Stimulated activated CD4-positive, alpha-beta T cell treated with anti-CD3 and anti-CD28 coated beads, Interleukin-1b, Interleukin-23, amount 100 ng/mL, for 1 hour (primary cell): ENCODE measurements at places on chromosomes 11 and 22.

DNA sequence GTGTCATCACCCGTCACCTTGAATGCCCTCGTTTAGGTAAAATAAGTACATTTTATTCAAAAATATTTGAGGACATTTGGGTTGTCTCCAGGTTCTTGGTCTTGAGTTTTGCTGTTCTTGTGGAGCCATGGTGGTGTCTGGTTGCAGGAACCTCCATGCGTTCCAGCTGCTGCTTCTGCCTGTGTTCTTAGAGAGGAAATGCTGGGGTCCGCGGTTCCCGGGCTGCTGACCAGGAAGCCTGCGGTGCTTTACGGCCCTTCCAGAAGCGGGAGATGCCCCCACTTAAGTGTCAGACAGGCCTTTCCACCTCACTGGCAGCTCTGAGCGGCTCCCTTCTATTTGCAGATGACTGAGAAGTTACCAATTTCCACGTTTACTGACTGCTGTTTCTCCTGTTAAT, 66.8 kb downstream of the LRP5 start:
- DNase-seq = no peak

DNA sequence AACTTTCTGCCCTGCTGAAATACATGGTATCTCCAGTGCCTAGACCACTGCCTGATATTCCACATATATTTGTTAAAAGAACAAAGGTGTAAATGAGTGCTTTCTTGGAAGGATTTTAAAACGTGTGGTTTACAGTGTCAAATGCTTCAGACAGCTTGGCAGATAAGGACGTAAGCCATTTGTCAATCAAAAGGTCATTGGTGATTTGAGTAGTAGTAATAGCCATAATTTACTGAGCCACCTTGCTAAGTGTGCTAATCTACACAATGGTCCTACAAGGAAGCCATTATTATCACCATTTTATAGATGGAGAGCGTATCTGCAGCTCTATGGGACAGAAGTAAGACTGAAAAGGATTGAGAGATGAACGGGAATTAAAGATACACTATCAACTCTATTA, 186.8 kb upstream of the MPPED2 start:
- no peak for DNase-seq

DNA sequence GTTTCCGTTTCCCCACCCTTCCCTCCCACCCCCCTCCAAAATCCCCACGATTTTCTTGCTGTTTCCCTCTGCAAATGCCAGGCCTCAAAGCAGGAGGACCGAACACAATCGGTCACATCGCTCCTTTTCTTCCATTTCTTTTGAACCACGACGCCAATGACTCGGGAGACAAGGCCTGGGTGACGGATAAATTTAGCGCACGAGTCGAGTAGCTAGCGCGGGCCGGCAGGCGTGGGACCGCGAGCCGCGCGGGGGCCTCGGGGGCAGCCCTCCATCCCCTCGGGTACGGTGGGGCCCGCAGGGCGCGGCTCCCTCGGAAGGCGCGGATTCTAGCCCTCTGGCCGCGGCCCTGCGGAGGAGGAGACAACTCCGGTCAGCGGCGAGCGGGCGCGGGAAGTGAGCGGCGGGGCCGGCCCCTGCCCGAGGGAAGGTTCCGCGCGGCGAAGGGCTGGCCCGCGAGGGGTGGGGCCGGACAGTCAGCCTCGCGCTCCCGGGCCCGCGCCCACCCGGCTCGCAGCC, 414 bp downstream of the JOSD1 start:
- no peak for DNase-seq

DNA sequence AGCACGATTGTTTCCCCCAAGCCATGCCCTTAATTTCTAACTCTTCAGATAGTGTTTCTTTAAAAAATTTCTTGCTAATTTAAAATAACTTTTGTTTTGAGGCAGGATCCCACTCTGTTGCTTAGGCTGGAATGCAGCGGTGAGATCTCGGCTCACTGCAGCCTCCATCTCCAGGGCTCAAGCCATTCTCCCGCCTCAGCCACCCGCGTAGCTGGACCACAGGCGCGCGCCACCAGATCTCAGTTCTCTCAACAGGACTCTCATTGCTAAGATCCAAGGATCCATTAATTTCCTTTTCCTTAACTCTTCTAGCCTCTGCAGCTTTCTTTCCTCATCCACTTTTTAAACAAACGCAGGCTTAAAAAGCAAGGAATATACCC, 327 bp upstream of the MED17 start:
- peak; percentile 1 for DNase-seq

DNA sequence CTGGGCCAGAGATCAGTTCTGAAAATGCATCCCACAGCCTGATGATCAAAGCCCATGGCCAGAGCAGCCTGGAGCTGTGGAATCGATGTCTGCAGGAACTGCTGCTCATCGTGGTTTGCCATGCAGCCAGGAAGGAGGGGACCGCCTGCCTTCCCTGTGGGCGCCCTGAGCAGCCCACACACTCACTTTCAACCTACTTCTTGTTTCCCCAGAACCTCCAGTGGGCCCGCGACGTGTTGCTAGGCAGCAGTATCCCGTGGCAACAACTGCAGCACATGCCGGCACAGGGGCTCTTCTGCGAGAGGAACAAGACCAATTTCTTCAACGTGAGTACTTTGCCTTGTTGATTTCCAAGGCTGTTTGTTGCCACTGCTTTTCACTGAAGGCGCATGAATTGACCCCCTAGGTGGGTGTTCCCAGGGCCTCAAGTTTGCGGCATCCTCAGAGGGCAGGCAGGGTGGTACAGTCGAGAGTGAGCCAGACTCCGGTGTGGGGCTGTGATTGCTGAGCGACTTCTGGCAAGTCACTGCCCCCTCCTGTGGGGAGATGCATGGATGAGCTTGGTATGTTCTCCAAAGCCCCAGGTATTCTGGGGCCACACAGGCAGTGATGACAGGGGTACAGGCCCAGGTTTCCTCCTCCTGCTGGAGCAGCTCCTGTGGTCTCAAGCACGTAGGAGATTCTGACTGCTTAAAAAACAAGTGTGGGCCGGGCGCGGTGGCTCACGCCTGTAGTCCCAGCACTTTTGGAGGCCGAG, 47.0 kb upstream of the SUSD2 start:
- peak; percentile 24 for DNase-seq

GRCh38 chr11:110527146-110527545, 97.4 kb downstream of the FDX1 start:
- no peak for DNase-seq

DNA sequence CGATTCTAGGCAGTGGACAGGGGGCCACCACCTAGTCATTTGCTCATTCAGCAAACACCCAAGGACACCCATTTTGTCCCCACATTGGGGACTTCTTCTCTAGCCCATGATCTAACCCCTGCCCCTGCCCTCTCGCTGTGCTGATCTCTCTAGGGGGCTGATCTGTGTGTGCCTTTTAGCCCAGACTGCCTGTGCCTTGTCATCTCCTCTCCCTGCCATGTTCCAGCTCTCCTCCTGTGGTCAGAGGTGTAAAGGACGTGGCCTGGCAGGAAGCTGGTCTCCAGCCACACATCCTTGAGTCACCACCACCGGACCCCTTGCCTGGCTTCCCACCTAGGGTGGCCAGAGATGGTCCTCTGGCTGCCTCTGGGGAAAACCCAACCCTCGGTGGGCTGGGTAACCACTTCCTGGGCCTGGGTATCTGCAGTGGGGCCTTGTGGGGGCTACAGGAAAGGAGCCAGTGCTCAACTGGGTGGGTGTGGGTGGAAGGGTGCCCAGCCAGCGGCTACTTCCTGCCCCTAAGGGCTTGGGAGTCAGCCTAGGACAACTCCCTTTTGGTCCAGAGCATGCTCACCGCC, 1.3 kb downstream of the CTSW start:
- no peak for DNase-seq

DNA sequence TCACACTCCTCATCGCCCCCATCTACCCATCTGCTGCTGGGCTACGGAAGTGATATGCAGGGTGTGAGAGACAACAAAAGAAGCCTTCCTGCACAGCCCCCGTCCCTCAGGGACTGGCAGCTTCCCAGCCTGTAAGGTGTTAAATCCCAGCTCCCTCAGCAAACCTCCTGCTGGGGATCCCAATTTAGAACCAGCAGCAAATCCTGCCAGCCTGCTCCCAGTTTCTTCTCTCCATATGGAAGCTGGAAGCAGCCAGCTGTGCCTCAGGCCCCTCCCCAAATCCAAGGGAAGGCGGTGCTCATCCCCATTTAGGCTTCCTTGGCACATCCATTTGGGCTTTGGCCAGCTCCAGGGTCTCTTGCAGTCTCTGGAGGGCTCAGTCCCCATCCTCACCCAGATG, 47.5 kb downstream of the PAMR1 start:
- no peak for DNase-seq

DNA sequence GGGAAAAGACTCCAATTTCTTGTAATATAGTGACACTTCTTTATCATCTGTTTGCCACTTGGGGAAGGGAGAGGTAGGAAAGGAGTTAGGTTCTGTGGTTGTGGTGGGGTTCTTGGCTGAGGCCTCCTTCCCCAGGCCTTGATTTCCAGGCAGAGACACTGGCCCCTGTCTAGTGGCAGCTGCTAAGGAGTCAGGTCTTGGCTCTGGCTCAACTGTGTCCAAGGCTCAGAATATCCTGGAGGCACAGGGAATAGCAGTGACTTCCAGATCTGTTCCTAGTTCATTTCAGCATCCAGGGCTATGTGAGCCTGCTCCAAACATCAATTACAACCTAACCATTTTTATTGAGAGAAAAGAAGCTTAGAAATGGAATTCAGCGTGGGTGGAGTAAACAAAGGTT, 29.5 kb downstream of the PPFIBP2 start:
- no peak for DNase-seq

GRCh38 chr11:120834686-120835210, 189.2 kb upstream of the TBCEL start:
- no peak for DNase-seq

GRCh38 chr11:134584706-134585445, 172.8 kb upstream of the B3GAT1 start:
- DNase-seq = no peak

DNA sequence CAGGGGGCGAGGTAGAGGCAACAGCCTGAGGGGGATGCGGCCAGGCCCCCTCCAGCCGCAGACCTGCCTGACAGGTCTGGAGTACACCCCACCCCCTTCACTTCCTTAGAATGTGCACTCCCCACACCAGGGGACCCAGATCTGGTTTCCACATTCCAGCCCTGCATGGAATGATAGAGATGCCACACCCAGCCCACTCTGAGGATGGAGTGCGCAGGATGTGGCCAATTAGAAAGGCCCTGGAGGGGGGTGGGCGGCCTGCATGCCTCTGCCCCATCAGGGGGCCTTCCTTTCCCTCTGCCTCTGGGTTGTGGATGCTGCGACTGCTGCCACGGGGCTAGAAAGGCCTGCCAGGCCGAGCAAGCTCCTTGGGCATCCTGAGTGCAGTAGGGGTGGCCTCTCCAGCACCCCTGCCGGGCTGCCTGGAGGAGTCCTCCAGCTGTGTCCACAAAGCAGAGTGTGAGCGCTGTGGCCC, 28.2 kb upstream of the MGAT3 start:
- no peak for DNase-seq

GRCh38 chr11:122776546-122776945, 61.8 kb upstream of the CRTAM start:
- DNase-seq = no peak

GRCh38 chr22:48782811-48783511, 1044.7 kb downstream of the BRD1 start:
- DNase-seq = no peak

DNA sequence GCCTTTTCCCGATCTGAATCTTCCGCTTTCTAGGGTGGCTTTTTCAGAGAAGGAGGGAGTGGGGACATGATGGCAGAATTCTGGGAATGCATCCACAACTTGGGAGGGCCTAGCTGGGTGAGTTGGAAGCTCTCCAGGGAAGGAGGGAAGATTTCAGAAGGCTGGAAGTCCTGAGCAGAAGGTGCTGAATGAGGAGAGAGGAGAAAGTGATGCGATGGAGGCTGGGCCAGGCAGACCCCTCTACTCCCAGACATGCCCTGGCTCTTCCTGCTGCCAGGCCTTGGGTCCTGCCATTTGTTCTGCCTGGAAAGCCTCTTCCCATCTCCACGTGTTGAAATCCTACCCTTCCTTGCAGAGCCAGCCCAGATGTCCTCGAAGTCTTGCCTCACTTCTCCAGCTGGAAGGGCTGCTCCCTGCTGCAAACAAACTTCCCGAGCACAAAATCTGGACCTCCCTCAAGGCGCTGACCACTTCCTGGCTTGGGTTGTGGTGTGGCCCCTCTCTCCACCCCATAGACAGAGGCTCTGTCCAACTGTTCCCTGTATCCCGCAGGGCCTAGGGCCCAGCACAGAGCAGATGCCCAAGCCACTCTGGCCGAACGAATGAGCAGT, 16.8 kb downstream of the LRRC32 start:
- no peak for DNase-seq

- no peak for DNase-seq
Observed at GRCh38 chr11:125086633-125087296, 23.7 kb downstream of the SLC37A2 start.

DNA sequence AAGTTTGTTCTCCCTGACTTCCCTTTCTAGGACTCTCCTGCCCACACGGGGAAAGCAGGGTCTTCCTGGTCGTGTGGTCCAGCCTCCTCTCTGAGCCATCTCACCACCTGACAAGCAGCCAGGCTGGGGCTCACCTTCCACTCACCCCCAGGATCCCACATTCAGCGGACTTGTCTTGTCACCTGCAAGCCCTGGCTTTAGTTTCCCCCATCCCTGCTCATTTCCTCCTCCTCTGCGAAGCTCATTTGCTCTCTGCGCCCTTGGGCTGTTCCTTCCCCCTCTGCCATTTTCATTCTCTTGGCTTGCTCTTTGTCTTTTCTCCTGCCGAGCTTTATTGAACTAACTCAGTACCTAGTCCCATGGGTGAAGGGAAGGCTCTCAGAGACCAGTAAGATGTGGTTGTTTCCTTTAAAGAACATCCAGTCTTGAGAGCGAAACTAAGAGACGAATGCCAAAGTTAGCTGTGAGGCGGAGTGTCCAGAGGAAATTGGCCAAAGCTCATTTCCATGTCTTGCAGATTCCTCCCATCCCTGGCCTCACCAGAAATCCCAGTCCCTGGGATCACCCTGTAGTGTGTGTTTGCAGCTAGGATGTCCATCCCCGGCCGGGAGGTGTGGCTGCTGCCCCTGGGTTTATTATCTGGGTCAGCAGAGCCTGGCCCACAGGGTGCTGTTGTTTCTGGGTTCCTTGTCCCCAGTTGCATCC, 2.0 kb downstream of the ST14 start:
- no peak for DNase-seq

DNA sequence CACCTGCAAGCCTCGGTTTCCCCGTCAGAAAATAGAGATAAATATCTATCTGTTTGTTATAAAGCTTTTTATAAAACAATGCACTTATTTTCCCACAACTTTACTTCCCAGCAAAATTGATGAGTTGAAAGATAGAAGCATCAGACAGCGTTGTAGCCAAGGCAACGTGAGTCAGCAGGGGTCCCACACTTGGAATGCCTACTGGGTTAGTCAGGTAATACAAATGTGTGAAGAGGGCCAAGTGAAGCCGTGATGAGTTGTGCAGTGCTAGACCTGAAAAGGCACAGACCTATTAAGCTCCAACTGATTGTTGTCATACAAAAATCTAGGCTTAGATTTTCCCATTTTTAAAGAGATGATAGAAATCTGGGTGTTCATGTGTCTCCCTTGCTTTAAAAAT, 118.7 kb downstream of the PGR start:
- DNase-seq = no peak

- DNase-seq = no peak
Observed at GRCh38 chr11:22828373-22828772, 1.2 kb downstream of the SVIP start.
